SW 1271 (cell line): ENCODE measurements at places on chromosomes 16 and 17.

DNA sequence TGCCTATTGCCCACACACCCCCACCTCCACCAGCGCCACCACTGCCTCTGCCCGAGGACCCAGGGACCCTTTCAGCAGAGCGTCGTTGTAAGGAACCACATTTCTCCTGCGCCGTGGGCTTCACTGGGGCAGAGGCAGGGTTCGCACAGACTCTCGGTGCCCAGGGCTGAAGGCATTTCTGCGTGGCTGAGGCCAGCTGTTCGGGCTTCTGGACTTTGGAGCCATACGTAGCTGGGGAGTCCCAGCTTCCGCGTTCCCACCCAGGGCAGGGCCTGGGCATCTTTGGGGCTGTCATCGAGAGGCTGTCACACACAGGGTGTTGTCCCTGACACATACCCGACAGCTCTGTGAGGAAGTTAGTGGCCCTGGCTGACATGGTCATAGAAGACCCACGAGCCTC lies 16.0 kb upstream of the SMIM5 start:
- DNase-seq, result no peak

- DNase-seq, result no peak
Observed at GRCh38 chr17:54901230-54901822, 674 bp downstream of the TOM1L1 start.

GRCh38 chr16:79715061-79715460 lies 114.5 kb upstream of the MAF start:
- no peak for DNase-seq

DNA sequence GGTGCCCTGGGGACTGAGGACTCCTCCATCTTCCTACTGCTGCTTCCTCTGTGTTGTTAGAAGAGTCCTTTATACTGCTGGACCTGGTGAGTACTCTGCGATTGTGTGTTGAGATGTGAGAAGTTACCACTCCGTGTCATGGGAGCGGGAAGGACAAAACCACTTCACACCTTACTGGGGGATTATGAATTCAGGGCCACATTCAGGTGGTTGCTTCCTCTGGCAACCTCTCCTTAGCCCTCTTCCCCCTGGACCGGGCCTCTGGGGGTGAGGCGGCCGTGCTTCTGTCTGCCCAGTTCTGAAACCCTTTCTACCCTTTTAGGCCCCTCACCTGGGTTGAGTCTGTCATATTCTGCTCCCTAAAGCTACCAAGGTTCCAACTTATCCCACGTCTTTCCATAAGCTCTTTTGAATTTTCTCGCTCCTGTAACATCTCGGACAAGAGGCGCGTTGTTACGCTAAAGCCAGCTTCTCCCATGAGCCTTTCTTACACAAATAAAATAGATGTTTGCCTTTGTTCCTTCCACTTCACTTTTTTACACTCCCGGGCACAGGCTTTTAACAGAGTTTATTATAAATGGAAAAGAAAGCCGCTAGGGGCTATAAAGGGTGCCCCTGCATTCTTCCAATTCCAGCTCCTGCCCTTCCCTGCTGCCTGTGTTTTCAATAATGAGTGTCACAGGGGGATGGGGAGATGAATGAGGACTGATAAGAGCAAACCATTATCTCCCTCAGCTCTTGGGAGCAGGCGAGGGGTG lies 20.7 kb upstream of the CDH13 start:
- no peak for DNase-seq

DNA sequence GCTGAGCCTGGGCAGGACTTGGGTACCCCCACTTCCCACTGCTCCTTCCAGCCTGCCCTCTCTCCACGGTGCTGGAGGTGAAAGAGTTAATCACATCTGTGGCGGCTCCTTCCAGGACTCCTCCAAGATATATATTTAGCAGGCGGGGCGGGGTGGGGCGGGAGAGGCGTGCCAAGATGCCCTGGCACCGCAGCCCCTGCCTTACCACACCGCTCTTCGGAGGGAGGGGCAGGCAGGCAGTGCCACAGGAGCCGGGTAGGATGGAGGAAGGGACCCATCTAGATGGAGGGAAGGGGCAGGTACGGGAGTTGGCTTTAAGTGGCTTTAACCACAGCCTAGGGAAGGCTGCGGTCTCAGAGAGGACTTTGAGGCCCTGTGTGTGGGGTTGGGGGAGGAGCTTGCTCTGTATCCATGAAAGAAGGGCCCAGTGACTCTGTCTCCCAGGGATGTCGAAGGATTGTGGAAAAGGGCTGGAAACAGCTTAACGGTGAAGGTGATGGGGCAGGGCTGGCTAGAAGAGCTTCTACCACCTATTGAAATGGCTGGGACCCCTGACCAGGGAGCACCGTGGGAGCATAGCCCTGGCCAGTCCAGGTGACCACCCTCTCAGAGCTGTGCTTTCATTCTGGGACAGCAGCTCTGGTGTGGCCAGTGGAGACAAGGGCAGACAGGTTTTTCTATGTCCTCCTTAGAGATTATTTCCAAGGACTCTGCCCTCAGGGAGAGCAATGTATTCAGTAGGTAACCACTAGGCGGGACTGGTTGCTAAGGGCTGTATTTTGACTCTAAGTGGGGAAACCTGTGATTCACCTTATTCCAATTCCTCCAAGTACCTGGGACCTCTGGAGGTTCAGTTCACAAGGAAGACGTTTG lies 13.0 kb downstream of the GPR142 start:
- no peak for DNase-seq

DNA sequence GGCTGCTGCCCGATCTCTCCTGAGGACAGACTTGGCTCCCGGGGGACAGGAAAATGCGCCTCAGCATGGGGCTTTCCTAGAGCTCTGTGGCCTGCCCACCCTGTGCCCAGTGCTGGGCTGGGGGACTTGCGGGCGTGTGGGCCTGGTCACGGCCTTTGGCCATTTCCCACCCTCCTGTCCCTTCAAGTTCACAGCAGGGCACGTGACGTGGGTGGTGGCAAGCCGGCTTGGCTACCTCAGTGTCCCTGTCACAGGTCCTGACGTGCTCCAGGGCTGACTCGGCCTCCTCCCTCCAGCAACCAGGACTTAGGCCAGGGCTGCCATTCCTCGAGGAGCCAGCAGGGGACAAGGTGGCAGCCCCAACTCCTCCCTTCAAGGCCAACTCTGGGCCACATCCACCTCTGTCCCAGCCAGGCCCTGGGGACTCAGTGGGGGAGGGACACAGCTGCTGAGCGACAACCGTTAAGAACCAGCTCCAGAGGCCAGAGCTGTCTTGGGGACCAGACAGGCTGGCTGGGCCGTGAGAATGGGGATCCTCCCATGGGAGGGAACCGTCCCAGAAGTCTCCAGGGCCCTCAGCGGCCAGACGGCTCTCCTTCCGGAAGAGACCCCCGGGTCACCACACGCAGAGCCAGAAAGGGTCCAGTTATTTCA lies 981 bp upstream of the UNC13D start:
- DNase-seq, result peak; percentile 33

DNA sequence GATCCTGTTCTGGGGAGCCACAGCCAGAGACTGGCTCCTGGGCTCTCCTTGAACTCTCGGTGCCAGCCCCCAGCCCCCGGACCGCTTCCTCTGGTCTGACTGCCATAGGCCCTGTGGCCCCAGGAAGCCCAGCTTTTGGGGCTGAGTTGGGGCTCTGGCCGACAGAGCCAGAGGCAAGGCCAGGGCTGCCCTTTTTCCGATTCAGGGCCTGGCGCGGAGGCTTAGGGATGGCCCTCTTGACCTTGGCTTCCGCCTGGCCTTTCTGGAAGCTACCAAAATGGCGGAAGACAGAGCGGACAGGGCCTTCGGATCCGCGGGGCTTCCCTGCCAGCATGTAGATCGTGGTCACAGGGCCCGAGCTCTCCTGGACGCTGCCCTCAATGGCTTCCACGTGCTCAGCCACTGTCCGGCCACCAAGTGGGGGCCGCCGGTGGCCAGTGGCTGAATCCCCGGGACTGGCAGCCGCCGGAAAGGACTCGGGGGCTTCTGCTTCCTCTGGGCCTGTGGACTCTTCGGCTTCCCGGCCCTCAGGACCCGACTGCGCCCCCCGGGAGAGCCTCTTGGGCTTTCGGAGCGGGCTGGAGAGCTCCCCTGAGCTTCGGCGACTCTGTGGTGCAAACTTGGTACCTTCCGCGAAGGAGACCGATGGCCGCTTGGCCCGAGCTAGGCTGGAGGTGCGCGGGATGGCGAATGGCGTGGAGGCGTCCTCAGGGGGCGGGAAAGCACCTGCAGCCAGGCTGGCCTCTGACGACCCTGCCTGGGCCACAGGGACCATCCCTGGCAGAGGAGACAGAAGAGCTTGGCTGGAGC lies 6.4 kb upstream of the SLC43A2 start:
- DNase-seq, result no peak

DNA sequence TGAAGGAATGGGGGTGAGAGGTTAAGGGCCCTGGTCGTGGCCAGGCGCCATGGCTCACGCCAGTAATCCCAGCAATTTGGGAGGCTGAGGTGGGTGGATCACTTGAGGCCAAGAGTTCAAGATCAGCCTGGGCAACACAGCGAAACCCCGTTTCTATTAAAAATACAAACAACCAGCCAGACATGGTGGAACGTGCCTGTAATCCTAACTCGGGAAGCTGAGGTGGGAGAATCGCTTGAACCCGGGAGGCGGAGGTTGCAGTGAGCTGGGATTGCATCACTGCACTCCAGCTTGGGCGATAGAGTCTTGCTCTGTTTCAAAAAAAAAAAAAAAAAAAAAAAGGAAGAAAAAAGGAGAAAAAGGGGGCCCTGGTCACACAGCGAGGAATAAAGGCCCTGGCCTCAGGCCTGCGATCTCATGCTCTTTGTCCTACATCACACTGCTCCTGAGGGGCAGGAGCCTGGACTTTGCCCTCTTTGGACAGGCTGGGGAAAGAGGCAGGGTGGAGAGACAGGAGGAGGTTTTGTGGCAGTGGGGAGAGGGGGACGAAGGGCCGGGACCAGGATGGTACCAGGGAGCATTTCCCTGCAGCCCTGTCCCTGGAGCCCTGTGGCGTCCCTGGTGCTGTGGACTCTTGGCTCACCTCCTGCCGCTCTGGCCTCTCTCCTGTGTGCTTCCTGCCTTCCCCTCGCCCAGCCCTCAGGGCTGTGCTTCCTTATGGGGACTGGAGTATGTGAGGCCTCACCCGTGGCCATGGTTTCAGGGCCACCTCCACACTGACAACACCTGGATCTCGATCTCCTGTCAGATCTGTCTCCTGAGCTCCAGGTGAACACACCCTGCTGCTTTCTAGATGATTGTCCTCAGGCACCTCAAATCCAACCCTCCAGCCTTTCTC lies 19.7 kb upstream of the SLC25A19 start:
- no peak for DNase-seq

DNA sequence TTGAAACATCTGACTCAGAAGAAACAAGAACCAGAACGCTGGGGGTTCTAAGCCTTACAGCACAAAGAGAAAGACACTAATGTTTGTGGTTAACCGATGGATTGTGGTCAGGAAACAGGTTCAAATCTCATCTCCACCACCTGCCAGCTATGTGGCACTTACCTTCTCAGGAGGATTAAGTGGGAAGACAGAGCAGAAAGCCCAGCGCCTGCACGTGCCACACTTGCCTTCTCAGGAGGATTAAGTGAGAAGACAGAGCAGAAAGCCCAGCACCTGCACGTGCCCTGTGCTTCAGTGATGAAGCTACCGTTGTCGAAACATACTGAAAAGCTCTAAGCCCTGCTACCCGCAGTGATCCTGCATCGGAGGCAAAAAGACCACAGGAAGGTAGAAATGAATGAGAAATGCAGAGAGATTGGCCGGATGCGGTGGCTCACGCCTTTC lies 90.6 kb downstream of the NXN start:
- DNase-seq, result no peak

GRCh38 chr17:17236295-17237025 lies 508 bp downstream of the FLCN start:
- DNase-seq, result no peak

GRCh38 chr16:867421-868385 lies 67.2 kb upstream of the GNG13 start:
- DNase-seq, result no peak

- DNase-seq, result no peak
Observed at GRCh38 chr16:1762879-1763520, 8.3 kb downstream of the NME3 start.

- no peak for DNase-seq
Observed at GRCh38 chr17:80998748-80999535, 7.3 kb downstream of the CHMP6 start.
